ENCODE measurements at places on chromosomes 1 and 21.

DNA sequence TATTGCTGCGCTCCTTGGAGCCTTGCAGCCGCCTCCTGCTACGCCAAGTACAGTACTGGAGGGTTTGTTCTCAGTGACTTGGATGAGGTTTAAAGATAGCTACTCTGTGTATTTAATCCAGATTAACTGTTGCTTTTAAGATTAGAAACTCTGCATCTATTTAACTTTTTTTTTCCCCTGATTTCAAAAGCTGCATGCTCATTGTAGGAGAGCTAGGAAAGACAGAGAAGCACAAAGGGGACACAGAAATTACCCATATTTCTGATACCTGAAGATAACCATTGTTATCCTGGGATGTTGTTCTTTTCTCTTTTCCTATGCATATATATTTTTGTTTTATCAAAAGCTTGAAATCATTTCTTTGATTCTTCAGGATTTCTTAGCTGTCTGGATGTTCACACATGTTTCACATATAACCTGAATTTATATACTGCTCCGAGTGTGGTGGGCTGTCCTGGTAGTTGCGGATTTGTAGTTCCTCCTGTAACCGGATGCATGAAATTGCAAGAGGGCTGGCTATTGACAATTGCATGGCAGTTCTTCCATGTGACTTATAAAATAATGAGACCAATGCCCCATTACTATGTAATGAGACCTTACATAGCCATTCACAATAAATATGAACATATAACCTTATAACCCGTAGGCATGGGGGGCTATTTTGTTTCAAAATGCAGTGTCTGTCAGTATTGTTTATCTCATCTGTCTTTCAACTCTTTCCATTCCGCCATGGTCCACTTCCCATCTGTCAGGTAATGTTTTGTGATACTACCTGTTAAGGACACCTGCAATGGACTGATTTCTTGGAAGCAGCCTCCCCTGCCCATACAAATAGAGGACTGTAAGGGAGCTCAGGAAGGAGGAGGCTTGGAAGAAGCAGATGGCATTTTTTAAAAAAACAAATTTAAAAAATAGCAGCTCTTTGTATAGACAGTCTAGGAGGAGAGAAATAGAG lies 1.4 kb downstream of the RAVER2 start:
- DNase-seq: peak; percentile 40

DNA sequence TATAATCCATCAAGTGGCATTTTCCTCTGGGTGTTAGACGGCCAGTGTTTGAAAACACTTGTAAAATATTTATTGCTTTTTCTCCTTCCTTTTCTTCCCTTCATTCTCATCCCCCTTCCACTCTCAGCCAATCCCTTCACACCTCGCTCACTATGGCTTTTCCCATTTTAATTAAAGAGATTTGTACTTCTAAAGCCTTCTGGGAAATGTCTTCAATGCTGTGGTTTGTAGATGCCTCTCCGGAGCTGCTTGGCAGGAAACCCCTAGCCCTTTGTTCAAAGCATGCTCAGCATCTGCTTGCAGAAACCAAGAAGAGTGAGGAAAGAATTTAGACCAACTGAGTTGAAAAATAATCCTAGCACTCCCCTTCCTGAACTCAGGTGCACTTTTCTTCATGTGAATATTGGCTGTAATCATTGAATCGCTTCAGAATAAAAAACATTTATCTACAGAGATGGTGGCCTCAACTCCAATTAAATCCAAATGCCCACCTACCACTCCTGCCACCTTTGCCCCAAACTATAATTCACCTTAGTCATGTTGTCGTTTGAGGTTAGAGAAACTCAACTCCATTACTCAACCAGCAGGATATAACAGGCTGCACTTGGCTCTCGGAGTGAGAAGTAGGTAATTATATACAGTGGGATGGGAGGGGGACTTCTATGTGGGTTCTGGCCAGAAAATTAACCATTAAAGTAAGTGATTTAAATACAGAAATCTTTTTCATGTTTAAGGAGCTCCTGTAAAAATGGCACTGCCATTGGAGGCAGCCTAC lies 659.4 kb upstream of the CAMK1G start:
- no peak for DNase-seq

DNA sequence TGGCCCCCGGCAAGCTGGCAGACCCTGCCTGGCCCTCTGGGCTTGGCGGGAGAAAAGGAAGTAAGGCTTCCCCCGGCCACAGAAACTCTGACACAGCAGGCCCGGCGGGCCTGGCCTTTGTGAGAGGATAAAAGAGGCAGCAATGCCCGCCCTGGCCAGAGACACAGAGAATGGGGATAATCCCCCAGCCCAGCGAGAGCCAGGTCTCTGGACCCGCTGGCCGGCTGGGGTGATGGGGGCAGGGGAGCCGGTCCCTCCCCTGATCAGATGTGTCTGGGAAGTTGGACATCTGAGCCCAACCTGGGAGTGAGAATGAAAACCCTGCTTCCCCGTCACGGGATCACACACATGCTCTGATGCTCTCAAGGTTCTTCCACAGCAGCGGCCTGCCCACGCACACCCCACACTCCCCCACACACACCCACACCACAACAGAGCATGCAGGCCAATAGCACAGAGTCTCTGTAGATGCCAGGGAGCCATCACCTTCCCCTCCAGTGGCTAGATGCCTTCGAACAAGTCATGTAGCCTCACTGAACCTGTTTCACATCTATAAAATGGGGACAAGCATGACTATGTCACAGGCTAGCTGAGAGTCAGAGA lies 4.2 kb downstream of the RSPO1 start:
- DNase-seq: no peak

- DNase-seq: no peak
Measured at GRCh38 chr1:87718241-87718950, 389.7 kb downstream of the LMO4 start.

DNA sequence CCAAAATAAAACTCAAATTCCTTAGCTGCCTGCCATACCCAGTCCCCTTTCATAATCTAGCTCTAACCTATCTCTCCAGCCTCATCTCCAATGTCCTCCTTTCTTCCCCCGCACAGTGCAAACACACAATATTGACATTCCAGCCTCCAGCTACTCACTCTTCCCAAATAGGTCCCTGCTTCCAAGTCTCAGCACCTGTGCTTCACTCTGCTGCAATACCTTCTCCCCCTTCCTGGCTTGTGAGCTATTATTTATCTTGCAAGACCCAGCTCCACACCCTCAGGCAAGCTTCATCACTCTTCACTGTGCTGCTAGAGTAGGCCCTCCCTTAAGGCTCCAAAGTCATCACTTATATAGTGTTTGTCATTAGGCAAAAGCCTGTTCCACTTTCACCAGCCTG lies 9.7 kb downstream of the PLPP3 start:
- DNase-seq: no peak

- DNase-seq: no peak
Measured at GRCh38 chr21:44702111-44702972, 5.4 kb downstream of the KRTAP10-12 start.

DNA sequence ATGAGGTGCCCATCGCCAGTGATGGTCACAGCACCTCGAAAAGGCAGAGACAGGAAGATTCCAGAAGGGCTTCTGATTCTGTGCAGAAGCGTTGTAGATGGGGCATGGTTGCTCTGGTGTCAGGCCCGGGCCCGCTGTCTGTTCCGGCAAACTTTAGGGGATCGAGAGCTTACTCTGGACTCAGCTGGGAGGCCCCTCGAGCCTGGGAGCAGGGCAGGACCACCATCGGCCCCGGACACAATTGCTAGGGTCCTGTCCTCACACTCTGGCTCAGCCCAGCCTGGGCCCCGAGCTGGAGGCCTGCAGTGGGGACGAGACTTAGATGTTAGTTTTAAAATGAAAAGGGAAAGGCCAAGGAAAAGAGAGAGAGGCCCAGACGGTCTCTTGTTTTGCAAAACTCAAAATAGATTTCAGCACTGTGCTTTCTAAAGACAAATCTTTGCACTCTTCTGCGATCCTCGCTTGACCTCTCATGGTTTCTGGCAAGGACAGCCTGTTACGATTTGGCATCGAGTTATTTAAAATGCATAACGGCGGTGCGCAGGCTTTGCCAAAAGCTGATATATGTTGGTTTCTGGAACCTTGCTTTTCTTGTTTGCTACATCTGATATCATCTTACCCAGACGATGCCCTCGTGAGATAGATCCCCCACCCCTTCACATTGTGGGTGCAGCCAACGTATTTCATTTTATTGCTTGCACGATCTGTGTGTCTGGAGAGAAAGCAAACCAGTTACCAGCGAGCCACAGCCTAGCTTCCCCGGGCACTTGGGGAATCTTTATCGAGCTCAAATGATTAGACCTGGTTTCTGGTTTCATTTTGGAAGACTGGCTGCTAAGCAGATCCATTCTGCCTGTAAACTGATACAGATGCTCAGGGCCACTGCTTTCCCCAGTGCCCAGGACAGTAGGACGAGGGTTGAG lies 58.0 kb downstream of the PRDM16 start:
- no peak for DNase-seq

DNA sequence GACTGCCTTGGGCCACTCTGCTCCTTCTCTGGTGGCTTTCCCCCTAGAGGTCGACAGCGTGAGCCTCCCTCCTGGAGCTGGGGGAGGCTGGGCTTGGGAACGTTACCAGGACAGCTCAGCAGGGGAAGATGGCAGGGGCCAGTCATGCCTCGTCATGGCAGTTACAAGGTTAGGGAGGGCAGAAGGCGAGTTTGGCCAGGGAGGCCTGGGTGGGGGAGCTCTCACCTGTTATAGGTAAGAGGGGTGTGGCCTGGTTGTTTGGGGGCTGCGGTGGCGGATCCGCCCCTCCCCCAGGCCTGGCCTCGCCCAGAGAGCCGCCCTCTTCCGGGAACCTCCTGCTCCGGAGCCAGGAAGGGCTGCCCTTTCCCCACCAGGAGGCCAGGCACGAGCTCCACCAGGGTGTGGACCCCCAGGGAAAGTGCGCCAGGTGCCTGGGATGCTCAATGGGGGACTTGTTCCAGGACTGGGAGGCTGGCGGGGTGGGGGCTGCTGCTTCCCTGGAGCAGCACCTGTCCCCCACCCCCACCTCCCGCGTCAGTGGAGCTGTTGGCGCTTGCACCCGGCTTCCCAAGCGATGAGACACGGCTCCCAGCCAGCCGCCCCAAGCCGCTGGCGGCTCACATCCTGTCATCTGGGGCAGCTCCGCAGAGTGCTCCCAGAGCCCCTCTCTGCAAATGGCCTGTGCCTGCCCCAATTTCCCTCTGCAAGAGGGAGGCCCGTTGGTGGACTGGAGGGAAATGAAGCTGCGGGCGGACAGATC lies 23.6 kb upstream of the PKP1 start:
- no peak for DNase-seq

GRCh38 chr1:109793089-109793485 lies 29.4 kb upstream of the EPS8L3 start:
- no peak for DNase-seq

- no peak for DNase-seq
Measured at GRCh38 chr1:182556279-182556678, 32.8 kb downstream of the RNASEL start.

All from erythroblast (primary cell).